Urothelium cell line (cell line): ENCODE measurements at places on chromosomes 2 and 18.
A peak's percentile ranks its signal among the peaks of the same experiment; 100 is the strongest.

- no peak for DNase-seq
These were observed 5.8 kb downstream of the FZD7 start for GRCh38 chr2:202039278-202040078.

DNA sequence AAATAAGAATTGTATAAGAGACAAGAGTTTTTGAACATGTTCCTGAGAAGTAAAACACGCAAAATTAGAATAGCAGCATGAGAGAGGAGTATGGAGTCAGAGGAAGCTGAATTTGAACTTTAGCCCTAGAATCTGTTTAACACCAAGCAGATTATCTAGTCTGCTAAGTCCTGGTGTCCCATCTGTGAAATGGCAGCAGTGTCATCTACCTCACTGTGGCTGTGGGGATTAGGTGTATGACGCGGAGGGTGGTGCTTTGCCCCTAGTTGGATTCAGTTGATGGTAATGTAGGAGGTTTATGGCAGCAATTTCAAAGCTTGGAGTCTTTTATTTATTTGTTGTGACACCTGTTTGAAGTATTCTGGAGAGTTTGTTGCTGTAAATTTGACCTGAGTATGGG is 79.2 kb downstream of the ZNF532 start:
- DNase-seq = no peak

- DNase-seq = no peak
These were observed 9.0 kb downstream of the CDKL4 start for GRCh38 chr2:39234754-39235153.

DNA sequence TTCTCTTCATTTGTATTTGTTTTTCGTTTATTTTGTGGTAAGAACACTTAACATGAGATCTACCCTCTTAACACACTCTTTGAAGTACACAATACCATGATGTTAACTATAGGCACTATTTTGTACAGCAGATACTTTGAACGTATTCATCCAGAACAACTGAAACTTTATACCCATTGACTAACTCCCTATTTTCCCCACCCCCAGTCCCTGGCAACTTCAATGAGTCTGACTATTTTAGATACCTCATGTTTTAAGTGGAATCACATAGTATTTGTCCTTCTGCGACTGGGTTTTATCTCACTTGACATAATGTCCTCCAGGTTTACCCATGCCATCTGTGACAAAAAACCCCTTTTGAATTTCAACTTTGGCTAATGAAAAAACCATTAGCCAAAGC is 356.3 kb upstream of the CDH20 start:
- DNase-seq = no peak

DNA sequence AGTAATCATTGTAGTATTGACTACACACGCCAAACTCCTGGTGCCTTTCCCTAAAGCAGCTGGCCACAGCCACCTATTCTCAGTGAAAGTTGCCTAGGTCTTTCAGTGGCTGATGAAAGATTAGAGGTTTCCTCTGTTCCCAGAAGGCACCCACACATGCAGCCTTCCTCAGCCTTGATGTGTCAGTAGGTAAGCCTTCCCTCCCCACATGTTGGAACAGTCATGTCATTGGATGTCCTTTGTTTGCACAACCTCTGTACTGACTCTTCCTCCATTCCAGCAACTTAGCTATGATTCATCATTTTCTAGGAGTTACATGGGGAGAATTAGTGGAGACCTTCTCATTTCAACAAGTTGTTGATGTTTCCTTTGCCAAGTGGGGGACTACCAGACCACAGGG is 630.8 kb upstream of the SLC39A10 start:
- no peak for DNase-seq

GRCh38 chr2:176555781-176556180 is 286.5 kb downstream of the MTX2 start:
- no peak for DNase-seq

GRCh38 chr2:40304340-40304739 is 147.6 kb downstream of the SLC8A1 start:
- peak; percentile 13 for DNase-seq

- DNase-seq = no peak
These were observed 305.9 kb downstream of the HRH4 start for GRCh38 chr18:24766376-24766775.

- no peak for DNase-seq
These were observed 418.9 kb upstream of the POU3F3 start for GRCh38 chr2:104434966-104435365.

DNA sequence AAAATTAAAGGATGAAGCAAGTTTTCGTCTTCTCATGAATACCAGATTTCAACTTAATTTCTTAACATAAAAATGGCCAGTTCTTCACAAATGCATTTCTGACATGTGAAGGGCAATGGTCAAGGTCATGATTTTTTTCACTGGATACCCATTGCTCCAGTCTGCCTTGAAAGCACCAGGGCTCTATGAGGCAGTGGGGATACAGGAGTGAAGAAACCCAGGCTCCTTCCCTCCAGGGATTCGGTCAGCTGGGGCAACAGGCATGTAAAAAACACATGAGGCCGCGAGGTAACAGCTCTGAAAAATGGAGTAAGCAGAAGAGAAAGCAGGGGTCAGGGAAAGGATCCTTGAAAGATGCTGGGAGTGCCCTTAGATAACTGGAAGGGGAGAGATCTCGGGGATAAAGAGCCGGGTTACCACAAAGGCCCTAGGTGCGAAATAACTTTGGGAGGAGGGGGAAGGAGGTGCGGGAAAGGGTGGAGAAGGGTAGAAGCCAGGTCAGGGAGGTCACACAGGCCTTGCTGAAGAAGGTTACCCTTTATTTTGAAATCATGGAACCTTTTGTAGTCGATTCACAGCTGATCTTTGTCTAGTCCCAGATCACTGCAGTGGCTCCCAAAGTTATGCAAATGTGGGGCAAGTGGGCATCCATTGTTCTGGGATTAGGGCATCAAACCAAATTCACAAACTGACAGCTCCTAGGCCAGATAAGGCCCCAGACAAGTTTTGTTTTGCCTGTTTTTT is 5.2 kb upstream of the SPRED2 start:
- DNase-seq = no peak

DNA sequence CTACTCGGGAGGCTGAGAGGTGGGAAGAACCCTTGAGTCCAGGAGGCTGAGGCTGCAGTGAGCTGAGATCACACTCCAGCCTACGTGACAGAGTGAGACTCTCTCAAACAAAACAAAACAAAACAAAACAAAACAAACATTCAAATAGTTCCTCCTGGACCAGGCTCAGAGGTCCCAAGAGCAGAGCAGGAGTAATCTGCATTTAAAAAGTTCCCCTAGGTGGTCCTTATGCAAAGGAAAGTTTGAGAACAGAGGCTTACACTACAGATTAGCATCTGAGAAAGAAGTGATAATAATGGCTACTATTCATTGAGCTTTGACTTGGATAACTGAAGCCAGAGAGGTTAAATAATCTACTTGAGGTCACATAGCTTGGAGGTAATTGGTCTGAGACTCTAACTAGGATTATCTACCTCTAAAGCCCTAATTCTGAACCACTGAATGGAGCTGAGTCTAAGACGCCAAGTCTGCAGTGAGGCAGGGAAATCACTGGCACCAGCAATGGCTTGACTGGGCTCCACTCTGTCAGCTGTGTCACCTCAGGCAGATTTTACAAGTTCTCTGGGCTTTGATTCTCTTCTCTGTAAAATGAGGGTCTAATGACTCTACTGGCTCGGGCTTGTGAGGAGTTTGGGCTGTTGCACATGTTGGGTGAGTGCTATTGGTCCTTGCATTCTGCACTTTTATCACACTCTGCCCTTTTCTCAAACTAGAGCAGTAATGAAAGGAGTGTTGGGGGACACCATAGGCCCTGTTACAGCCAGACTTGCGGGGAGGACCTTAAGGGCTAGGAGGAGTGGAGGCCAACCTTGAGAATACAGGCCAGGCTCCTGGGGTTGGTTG is 29.2 kb upstream of the DLX2 start:
- no peak for DNase-seq

DNA sequence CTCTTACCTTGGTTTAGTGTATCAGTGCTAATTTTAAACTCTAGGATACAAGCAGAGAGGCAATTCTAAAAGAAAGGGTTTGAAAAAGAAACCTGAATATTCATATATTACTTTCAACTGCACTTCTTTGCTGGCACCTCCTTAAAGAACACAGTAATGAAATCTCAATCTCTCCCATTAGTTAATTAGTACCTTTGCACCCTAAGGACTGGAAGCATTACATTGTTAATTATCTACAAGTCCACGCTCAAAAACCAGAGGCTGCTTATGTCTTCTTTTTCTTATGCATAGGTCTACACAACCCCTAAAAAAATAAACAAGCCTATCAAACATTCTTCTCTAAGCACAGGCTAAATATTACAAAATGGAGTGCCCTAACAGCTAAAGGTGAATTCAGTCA is 20.2 kb downstream of the EPHA4 start:
- DNase-seq = no peak

DNA sequence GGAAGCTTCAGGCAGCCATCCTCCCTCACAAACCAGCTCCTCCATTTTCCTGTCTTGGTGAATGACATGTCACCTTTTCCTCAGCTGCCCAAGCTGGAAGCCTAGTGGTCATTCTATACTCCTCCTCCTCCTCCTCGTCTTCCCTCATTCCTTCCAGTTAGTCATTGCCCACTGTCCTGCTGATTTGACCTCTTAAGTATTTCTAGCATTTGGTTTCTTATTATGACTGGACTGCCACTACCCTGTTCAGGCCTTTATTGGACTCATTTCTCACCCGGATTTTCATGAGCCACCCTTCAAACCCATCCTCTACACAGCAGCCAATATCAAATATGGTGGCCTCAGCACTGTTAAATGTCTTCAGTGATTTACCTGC is 21.9 kb upstream of the MGAT5 start:
- DNase-seq = no peak

DNA sequence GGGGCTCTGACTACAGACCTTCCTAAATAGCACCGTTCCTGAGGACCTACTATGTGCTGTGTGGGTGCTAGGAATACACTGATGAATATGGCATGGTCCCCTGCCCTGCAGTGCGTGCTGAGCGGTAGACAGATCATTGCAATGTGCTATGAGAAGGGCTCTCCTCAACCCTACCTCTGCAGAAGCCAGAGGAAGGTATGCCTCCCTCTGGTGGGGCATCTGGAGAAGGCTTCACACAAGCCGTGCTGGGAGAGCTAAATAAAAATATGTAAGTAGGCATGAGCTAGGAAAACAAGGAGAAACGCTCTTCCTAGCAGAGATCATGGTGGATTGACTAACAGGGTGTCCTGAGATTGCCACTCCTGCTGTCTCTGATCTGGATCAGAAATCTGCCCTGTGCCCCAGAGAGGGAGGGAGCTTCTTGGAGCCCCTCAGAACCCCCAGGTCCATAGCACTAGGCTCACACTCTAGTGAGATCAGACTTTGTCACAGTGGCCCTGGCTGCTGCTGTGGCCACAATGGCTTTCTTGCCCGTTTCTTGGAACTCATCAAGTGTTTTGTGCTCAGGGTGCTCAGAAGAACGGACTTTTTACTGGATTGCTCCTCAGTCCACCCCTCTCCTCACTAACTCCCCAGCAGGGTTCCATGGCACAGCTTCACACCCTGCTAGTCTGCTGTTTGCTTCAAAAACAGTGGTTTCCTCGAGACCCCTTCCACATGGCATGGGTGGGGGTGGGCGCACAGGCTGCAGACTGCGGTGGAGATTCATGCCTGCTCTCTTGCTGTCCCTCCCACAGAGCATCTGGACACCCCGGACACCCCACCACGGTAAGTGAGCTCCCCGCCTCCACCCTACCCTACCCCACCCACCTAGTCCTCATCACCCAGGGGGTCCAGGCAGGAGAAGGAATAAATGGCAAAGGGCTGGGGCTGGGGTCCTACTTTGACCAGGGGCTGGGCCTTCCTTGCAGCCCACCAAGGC is 14.2 kb downstream of the SIGLEC15 start:
- DNase-seq = no peak

- DNase-seq = no peak
These were observed 247.7 kb downstream of the ICOS start for GRCh38 chr2:204184226-204184625.

DNA sequence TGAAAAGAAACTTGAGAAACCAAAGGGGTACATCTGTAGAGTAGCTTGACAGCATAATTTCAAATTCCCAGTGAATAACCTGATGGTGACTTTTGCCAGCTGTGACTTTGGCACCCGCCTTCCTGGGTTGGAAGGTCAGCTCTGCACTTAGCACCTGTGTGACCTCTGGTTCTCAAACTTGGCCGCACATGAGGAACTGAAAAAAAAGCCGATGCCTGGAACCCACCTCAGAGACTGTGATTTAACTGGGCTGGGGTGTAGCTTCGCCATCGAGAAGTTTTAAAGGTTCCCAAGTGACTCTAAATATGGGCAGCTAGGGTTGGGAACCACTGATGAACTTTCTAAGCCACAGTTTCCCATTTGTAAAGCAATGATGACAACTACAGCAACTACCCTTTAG is 6.5 kb downstream of the EFEMP1 start:
- DNase-seq = no peak

DNA sequence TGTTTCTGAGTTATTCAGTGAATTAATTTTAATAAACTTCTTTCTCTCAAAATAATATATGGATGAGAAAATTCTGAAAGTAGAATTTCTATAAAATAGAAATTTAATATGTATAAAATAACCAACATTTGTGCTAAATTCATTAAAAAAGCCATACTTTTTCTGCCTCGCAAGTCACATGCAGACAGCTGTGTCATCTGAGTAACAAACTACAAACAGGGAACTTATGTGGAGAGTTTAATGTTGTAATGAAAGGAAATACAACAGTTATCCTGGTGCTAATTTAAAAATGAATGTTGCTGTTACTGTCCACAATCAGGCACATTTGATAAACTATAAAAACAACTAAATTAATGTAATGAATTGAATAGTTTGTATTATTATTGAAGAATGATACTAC is 22.2 kb downstream of the RMDN2 start:
- no peak for DNase-seq

DNA sequence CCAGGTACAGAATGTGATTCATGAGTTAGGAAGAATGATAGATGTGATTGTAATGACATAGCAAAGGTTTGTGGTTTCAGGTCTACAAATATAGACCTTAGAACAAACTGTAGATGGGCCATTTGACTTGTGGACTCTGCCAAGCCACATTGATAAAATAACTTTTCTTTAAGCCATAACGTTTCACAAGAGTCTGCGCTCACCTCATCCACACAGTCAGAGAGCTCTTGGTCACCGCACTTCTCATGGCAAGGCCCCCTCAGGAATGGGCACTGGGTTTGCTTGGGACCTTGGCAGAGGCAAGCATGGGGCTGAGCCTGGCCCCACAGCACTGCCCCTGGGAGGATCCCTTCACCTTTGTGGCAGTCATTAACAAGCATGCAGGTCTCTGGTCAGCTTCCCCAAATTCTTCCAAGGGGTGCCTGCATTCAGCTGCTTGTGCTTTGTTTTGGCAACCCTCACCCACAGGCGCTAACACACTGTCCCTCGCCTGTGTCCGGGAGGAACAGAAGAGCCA is 14.0 kb downstream of the ARMC9 start:
- DNase-seq = no peak

- DNase-seq = no peak
These were observed 3.0 kb downstream of the BUB1 start for GRCh38 chr2:110674620-110675555.

GRCh38 chr2:242041816-242042215 is 172.3 kb downstream of the RTP5 start:
- DNase-seq = no peak

DNA sequence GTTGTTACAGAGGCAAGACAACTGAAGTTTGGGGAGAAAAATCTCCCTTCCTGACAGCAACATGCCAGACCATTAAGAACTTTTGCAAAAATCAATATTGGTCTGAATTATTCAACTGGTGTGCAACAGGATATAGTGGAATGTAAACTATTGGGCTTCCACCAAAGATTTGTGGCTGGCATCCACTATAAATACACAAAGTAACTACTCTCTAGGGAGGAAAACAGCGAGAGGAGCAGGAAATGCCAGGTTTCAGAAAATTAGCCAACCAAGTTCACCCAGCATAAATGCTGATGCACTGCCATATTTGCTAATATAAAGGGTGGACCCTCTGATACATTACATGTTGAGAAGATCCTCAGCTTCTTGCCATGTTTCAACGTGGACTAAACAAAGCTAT is 267.6 kb upstream of the LYPD1 start:
- DNase-seq = no peak
